ENCODE measurements at places on chromosomes 2 and 18.

DNA sequence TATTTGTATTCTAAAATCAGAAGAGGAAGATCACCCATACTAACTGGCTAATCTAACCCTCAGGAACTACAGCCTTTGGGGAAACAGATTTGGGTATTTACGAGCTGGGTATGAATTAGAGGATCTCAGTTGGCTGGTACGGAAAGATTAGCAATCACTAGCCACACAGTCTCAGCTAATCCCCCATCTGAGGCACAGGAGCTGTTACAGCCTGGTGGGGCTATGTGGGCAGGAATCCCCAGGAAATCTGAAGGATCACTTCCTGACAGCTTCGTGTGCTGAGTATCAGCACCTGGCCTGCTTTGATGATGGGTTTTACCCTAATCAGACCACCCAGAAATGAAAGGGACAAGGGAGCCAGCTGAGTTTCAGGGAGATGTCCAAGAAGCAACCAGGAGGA is 206.3 kb downstream of the AFF3 start:
- no peak for DNase-seq

DNA sequence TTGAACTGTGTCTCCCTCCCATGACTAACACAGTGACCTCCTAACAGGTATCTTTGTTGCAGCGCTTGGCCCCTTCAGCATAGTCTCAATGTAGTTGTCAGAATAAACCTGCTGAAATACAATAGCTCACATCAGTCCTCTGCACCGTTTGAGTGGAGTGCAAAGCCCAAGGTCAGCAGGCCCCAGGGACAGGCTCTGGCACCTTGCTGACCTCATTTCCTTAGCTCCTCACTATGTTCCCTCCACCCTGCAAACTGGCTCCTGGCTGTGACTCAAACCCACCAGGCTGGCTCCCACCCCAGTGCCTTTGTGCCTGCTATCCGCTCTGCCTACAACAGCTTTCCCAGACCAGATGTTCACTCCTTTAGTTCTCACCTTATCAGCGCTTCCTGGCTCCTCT is 146.7 kb downstream of the LRATD1 start:
- DNase-seq, result no peak

DNA sequence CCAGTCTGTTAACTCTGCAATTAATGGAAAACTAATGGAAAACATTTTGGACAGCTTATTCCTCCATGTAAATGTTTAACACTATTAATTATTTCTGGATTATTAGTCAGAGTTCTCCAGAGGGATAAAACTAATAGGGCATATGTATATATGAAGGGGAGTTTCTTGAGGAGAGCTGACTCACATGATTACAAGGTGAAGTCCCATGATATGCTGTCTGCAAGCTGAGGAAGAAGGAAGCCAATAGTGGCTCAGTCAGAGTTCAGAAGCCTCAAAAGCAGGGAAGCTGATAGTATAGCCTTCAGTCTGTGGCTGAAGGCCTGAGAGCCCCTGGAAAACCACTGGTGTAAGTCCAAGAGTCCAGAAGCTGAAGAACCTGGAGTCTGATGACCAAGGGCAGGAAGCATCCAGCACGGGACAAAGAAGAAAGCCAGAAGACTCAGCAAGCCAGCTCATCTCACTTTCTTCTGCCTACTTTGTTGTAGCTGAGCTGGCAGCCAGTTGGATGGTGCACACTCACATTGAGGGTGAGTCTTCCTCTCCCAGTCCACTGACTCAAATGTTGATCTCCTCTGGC is 136.0 kb downstream of the PTH2R start:
- no peak for DNase-seq

DNA sequence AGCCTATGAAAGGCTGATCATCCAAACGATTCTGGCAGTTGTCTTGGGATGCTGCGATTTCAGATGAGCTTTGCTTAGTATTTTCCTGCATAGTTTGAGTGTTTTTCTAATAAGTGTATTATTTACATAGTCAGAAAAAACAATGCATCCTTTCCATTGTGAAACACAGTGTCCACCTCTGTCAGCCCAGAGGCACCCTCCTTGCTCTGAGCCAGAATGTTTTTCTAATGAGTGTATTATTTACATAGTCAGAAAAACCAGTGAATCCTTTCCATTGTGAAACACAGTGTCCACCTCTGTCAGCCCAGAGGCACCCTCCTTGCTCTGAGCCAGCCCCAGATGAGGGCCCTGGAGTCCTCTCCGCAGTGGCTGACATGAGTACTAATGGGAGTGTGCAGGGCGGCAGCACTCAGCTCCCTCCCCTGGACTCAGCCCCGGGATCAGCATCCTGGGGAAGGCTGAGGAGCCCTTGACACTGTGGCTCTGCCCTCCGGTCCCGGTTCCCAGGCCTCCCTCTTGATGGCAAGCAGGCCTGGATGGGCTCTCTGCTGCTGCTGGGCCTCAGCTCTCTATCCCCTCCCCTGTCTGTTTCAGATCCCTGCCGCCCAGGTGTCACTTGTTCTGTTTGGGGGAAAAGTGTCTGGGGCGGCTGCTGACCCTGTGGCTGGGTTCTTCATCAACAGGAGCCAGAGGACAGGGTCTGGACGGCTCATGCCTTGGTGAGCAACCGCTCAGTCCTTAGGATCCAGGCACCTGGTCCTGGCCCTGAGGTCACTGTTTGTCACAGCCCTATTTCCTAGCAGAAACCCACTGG is 5.9 kb downstream of the MFSD2B start:
- no peak for DNase-seq

DNA sequence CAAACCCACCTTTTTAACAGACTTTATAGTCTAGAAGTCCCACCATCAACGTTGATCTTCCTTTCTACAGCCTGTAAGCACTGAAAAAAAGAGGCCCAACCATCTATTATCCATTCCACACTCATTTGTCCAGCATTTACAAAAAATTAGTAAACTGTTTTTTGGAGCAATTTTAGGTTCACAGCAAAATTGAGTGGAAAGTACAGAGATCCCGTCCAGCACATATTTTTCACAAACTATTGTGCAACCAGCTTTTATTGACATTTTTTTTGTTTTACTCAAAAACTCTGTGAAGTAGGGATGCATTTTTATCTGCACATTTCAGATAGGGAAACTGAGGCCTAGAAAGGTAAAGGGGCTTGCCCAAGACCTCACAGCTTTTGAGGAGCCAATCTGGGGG is 68.6 kb downstream of the TNP1 start:
- no peak for DNase-seq
